Renal cortex interstitium (tissue), 15 donors: ENCODE measurements at places on chromosomes 5 and 9.
A peak's percentile ranks its signal among the peaks of the same experiment; 100 is the strongest.

- no peak for DNase-seq
Observed at GRCh38 chr5:58412932-58413331, 47.0 kb downstream of the PLK2 start.

DNA sequence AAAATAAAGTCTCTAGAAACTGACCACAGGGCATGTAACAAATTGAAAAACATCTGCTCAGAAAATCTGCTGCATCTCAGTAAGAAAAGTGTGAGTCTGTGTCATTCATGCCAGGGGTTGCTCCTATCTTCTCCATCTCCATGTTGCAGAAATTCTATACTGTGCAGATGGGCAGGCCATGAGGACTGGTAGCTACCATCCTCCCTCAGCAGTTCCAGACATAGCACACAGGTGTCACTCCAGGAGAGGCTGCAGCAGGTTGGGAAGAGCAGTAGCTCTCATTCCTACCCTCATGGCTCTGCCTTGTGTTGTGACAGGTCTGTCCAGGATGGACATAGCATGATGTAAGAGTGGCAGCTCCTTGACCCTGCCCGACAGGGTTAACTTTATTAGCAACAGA, 173.4 kb downstream of the NDUFS4 start:
- DNase-seq = no peak

GRCh38 chr5:149151717-149152116, 10.4 kb downstream of the ABLIM3 start:
- no peak for DNase-seq

GRCh38 chr9:15278091-15278687, 28.8 kb downstream of the TTC39B start:
- no peak for DNase-seq

DNA sequence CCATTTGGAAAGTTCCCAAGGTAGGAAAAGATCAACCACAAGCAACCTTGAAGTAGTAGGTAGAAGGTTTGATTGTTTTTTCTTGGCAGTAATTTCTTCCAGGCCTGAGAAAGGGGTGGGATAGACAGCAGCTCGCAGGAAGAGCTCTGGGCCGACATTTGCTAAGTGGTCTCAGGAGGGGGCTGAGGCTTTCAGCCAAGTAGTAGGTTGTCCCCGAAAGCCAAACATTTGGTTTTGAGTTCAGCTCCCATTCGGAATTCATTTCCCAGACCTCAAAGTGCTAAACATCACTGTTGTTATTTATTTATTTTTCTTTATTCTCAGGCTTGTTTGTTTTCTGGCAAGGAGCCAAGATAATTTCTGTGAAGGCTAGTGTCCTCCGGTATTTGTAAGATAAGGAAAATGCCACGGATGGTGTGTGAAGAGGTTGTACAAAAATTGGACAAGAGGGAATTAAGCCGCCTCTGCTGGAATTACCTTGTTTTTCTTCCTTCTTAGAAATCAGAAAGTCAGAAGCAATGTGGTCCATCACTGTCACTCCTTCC, 112.1 kb downstream of the KIF4B start:
- DNase-seq = no peak

DNA sequence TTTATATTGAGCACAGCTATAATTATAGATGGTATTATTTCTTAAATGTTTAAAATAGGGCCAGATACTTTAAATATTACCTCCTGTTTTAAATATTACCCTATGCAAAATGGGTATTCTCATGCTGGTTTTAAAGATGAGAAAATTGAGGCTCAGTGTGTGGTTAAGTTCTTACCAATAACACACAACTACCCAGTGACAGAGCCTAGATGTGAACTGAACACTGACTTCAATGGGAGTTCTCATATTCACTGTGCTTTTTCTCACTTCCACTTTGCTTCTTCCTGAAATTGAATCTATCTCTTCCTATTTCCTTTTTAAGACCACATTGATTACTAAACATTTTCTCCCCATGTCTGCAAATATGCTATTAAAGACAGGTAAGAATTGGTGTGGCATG, 135.8 kb upstream of the TUSC1 start:
- DNase-seq = no peak

- no peak for DNase-seq
Observed at GRCh38 chr5:154841273-154841661, 9.1 kb downstream of the FAXDC2 start.

DNA sequence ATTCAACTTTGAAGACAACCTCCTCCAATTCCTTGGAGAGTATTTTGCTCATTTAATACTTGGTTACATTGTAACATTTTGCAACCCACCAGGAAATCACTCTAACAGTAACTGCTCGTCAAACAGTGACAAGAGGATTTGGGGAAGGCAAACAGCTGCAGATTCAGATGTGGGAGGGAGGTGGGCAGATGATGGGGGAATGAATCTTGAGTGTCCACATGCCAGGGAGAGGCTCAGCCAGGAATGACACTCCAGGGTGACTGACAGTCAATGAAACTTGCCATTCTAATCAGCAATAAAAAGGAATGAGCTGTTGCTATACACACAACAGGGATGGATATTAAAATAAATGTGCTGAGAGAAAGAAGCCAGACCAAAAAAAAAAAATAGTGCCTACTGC, 97.7 kb upstream of the ANKRD55 start:
- DNase-seq = no peak

DNA sequence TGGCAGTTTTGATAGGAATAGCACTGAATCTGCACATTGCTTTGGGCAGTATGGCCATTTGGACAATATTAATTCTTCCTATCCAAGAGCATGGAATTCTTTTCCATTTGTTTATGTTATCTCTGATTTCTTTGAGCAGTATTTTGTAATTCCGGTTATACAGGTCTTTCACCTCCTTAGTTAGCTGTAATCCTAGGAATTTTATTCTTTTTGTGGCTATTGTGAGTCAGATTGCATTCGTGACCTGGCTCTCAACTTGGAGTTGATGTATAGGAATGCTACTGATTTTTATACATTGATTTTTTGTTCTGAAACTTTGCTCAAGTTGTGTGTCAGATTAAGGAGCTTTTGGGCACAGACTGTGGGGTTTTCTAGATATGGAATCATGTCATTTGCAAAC, 24.0 kb downstream of the TMEM161B start:
- DNase-seq = no peak

- no peak for DNase-seq
Observed at GRCh38 chr9:112553256-112553826, 66.7 kb downstream of the KIAA1958 start.

DNA sequence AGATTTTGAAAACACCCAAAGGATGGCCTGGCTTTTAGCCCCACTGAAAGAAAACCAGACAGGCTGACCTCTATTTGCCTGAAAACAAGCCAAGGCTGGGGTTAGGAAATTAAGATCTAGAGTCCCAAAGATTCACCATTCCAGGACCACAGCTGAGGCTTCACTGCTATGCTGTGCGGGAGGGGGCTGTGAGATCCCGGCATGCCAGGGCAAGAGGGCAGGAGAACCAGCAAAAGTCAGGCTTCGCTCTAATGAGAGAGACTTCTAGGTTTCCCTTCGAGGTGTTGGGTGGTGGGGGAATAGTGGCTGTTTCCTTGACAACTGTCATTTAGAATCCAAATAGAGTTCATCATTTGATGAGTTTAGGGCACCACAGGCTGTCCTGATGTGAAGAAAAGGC, 152.9 kb upstream of the NFIB start:
- DNase-seq = no peak

GRCh38 chr5:32135086-32135485, 39.0 kb downstream of the GOLPH3 start:
- DNase-seq = no peak

- peak; percentile 84 for DNase-seq
Observed at GRCh38 chr9:95189251-95190098, 128.0 kb downstream of the FANCC start.

DNA sequence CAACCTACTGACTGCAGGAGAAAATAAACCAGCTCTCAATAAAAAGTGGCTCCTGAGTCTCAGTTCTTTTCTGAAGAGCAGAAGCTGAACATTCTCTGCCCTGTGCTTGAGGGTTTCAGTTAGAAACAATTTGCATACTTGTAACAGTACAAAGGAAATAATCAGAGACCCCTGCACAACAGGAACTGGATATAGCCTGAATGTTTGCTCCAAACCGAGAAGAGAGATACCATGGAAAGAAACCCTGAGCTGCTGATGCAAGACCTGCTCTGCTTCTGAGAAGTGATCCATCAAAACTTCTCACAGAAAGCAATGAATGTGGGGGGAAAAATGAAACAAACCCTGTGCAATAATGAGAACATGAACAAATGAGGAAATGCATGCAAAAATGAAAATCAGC, 592.9 kb downstream of the SEMA5A start:
- no peak for DNase-seq

- DNase-seq = no peak
Observed at GRCh38 chr9:98763986-98764745, 32.2 kb downstream of the ANKS6 start.

DNA sequence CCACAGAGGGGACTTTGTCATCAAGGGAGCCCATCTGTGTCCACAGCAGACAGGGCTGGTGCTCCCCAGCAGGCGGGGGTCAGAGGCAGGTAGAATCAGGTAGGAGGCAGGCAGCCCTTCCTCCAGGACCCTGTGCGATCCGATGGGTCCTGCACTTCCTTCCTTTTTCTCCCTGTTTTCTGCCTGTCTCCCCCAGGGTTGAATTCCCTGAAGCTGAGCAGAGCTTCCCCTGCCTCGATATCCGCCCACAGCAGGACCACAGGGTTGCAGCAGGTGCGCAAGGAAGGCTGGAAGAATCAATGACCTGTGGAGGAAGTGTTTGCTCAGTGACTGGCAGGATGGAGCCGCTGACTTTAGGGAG, 69.2 kb downstream of the MRPL36 start:
- DNase-seq = no peak

DNA sequence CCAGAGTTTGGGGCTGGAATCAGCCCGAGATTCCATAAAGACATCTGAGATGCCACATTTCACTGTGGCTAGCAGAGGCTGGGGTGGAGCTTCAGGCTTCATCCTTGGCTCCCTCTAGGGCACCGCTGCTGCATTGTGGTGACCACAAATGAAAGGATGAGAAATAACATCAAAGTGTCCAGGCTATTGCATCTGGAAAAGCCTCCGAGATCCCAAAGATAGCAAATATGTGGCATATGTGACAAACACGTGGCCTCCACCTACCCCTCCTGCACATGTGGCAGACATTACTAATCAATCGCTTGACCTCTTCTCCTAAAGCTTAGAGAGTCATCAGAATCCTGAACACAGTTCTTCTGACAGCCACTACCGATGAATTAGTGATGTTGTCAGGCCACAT, 4.5 kb downstream of the SPARC start:
- no peak for DNase-seq

DNA sequence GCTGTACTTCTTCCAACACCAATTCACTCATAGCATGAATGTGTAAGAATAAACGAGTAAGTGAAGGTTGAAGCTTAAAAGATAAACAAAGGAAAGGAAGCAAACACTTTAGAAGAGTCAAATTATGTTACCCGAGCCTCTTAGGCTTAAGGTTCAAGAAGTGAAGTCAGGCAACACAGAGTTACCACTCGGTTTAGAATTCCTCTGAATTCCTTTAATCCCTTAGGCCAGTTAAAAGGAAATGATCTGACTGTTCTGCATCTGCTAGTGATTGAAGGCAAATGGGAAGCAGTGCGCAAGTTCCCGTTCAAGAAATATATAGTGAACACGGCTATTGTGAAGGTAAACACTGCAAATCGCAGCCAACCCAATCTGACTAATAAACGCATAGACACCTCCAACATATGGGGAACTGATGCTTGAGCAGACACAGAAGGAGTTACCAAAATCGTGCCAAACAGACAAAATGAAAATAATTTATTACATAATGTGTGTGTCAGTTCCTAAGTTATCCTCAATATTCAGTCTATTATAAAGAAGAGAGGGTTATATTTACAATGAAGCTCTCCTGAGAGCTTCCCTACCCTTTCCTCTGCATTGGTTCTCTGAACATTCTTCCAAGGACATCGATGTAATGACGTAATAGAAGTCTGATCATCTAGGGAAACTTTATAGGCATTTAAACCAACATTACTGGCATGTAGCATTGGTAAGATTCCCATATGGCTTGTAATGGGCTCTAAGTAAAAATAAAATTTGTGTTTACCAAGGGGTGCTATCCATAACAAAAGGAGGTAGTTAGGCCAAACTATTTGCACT, 837.1 kb upstream of the ZNF608 start:
- no peak for DNase-seq

- no peak for DNase-seq
Observed at GRCh38 chr9:113668061-113668460, 204.5 kb downstream of the RGS3 start.

DNA sequence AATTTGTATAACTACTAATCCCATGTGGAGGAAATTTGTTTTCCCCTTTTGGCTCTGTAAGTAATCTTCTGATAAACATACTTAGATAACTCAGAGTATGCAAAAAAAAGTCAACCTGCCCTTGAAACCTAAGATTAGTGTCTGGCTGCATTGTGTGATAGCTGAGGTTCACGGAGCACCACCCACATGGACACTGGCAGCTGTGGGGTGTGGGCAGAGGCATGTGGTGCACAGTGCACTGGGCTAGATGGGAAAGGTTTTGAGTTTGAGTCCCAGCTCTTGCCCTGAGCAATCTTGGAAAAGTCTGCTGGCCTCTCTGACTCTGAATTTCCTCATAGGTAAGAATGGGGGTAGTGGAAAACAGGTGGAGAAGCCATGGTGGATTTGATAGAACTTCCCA, 75.1 kb downstream of the PLCXD3 start:
- no peak for DNase-seq

DNA sequence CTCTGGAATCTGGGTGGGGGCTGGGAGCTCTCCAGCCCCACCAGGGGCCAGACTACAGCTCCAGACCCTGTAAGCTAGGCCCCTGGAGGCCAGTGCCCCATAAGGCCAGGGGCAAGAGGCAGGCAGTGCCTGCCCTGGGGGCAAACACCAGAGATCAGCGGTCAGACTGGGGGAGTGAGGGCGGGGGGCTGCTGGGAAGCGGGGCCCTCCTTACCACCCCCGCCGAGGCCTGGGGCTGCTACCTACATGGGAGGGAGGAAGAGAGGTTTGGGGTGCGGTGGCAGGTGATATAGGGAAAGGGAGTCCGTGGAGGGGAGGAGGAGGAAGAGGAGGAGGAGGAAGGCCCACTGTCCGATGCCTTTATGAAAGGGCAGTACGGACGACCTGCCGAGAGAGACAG, 12.7 kb downstream of the PRR7 start:
- DNase-seq = no peak

GRCh38 chr9:100578610-100579009, 731 bp downstream of the CAVIN4 start:
- no peak for DNase-seq

GRCh38 chr9:128383007-128383753, 12.0 kb downstream of the URM1 start:
- DNase-seq = no peak

- DNase-seq = no peak
Observed at GRCh38 chr9:123044586-123044985, 11.1 kb downstream of the GPR21 start.

DNA sequence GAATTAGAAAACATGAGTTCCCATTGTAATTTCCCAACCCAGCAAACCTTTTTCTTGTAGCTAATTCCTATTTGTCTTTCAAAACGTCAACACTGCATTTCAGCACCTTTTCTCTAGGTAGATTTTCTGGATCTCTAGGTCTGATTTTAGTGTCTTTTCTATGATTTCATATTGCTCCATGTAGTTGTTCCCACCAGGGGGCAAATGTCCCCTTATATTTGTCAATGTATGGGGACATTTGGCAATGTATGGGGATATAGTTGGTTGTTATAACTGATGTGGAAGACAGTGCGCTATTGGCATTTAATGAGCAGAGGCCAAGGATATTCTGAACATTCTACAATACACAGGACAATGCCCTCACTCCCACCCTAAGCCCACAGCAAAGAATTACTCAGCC, 273.9 kb upstream of the ADRA1B start:
- DNase-seq = no peak
